ENCODE measurements at places on chromosomes 3 and 15. TPM values are rescaled to one million over a fixed set of nuclear protein-coding genes. Genes with fewer than 3 reads are reported as not detected.

The ITIH3 gene
- polyA plus RNA-seq = 14.2 TPM

The LMLN gene
- polyA plus RNA-seq = 2.4 TPM

The CLDN11 gene
- polyA plus RNA-seq = 254 TPM

The EPHA6 gene
- 2.5 TPM for polyA plus RNA-seq

The UROC1 gene
- 0.06 TPM for polyA plus RNA-seq

The WDR49 gene
- 0.12 TPM for polyA plus RNA-seq

The CFAP91 gene
- polyA plus RNA-seq = 7.3 TPM

The FOXB1 gene
- not detected for polyA plus RNA-seq

GRCh38 chr3:131730581-131730980 is 227.8 kb upstream of the MRPL3 start:
- no peak for DNase-seq

DNA sequence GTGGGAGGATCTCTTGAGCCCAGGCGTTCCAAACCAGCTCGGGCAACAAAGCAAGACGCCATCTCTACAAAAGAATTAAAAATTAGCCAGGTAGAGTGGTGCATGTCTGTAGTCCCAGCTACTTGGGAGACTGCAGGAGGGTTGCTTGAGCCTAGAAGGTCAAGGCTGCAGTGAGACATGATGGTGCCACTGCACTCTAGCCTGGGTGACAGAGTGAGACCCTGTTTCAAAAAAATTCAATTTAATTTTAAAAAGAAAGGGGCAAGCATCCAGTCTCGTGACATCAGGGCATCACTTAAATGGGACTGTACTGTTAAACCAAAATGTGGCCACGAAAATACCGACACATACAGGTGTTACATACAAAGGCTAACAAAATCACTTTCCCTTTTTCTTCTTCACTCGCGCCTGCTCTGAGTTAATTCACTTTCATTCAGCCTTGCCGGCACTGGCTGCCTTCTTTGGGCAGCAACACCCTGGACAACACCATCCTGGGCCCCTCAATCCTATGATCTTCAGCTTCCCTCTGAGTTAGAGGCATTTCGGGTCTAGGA is 121.7 kb downstream of the LIPC start:
- no peak for DNase-seq

GRCh38 chr3:122132949-122133540 is 50.4 kb upstream of the CASR start:
- DNase-seq = no peak

DNA sequence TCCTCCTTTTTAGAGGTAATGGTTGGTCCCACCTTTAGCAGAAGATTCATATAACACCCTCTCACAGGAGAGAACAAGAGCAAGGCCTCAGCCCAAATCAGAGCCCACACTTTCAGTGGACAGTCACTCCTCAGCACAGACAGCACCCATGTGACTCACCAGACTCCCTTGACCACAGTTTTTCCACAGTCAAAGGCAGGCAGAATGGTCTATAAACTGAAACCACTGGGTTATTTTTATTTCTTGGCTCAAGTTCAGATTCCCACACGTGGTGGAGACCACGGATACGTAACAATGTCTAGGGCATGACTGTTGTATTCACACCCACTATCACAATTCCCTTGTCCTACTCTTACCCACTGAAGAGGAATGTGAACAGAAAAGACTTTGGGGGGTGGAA is 237.8 kb upstream of the UBE2E1 start:
- no peak for DNase-seq

DNA sequence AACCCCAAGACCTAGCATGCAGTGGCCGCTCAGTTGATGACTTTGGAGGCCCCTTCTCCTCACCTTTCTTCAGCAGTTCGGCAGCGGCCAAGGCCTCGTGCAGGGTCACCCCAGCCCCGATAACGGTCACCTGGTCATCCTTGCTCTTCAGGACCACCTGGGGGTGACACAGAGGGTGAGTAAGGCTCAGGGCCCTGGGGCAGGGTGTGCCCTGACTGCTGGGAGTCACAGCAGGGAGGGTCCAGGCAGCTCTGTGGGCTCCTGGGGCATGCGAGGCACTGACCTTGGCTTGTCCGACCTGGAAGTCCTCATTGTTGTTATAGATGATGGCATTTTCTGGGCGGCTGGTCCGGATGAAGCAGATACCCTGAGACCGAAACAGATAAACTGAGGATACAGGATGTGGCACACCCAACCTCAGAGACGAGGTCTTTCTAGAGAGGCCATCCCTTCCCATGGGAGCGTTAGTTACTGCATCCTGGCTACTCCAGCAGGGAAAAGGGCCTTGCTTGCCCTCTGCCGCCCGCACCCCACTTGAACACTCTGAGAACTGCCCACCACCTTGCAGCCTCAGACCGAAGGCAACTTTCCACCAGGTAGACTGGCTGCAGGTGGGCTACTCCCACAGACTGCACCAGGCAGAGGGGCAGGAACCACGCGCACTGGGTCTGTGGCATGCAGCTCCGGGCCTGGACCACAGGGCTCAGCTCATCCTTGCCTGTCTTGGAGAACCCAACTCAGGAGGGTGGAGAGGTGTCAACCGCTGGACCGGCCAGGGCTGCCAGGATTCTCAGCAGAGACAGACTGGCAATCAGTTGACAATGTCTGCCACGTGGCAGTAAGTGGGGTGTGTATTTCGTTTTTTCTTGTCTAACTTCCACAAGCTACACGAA is 27.6 kb downstream of the TKT start:
- DNase-seq = no peak

DNA sequence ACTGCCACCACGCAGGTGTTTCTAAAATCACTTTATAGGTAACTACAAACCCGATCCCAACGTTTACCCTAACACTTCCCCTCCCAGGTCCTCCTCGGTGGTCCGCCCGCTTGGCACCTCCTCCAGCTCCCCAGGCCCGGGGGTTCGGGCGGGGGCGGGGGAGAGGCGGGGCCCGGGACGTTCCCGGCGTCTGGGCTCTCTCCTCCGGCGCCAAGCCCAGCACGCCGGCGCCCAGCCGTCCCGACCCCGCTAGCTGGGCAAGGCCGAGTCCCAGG is 562 bp downstream of the CGGBP1 start:
- no peak for DNase-seq

DNA sequence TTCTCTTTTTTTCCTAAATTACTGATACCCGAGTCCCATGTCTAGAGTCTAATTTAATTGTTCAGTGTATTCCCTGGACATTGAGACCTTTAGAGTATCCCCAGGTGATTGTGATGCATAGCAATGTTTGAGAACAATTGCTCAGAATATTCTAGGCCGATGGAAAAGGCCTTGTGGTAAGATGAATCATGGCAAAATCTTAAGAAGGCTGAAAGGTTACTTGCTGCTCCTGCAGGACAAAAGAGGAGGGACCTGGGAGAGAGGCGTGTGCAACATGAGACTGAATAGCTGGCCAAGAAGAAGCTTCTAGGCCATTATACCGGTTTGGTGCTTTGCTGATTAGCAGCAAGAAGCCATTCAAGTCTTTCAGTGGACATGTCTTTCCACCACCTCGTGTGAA is 256.6 kb downstream of the ROBO2 start:
- DNase-seq = no peak

DNA sequence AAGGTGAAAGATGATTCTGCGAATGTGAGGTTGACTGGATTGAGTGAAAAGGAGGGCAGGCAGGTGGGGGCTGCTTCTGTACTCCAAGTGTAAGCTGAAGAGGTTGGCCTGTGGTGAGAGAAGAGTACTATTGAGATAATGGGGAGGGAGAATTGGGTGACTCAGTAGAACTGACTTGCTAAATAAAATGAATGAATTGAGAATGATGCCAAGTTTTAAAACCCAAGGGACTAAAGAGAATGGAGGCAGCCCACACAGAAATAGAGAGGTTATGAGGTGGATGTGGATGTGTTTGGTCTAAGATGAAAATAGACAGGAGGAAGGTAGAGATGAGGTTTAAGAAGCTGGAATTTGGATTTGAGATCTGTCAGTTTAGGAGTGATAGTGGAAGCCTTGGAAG is 5.9 kb downstream of the MME start:
- DNase-seq = no peak

DNA sequence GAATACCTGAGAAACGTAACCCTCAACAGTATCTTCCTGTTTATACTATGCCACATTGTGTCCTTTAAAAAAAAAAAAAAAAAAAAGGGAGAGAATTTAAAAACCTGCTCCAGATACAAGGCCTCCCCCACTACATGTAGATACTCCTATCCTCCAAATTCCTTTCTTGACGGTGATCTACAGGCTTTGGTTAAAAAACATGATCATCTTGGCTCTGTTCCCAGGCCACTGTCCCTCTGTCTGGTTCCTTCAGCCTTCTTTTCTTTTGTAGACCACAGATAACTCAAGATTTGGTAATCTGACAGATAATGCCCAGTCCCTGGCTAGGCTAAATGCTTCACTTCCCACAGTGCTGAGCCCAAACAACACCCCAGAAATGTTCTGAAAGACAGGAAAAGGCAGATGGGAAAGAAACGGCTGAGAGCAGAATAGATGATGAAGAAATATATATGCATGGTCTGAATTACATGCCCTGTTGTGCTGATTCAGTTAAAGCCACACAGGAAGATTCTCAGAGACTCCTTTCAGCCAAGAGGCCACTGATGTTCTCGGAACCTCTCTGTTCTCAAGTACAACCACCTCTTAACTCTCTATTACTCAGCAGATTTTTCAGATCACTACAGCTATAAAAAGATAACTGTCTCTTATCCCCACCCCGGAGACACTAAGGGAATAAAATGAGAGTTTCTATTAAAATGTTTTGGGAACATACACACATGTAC is 48.3 kb downstream of the NPTN start:
- no peak for DNase-seq

- DNase-seq = no peak
These were observed 19.8 kb upstream of the P2RY12 start for GRCh38 chr3:151404316-151404715.
